ENCODE measurements at places on chromosomes 4 and X. TPM values are rescaled to one million over a fixed set of nuclear protein-coding genes. Genes with fewer than 3 reads are reported as not detected.

GRCh38 chrX:87636533-87636932 is 118.9 kb downstream of the KLHL4 start:
- DNase-seq: no peak
- no peak overlapping the region for H3K4me3 ChIP-seq
- H3K4me1 ChIP-seq: no peaks in the 10 kb centered on the region
- H3K36me3 ChIP-seq: peaks cover 48% of the 10 kb centered on the region

GRCh38 chr4:146105464-146105863 is 70.1 kb upstream of the LSM6 start:
- H3K27ac ChIP-seq: no peak overlapping the region
- no peaks in the 10 kb centered on the region for H3K4me1 ChIP-seq
- DNase-seq: no peak
- no peak overlapping the region for H3K4me3 ChIP-seq
- no peaks in the 10 kb centered on the region for H3K27me3 ChIP-seq

- no peaks in the 10 kb centered on the region for H3K27me3 ChIP-seq
- no peak overlapping the region for H3K4me3 ChIP-seq
- DNase-seq: no peak
- H3K4me1 ChIP-seq: no peaks in the 10 kb centered on the region
- H3K27ac ChIP-seq: no peak overlapping the region
- H3K36me3 ChIP-seq: no peaks in the 10 kb centered on the region
Measured at GRCh38 chrX:101787934-101788333, 128.3 kb upstream of the ARMCX2 start.

DNA sequence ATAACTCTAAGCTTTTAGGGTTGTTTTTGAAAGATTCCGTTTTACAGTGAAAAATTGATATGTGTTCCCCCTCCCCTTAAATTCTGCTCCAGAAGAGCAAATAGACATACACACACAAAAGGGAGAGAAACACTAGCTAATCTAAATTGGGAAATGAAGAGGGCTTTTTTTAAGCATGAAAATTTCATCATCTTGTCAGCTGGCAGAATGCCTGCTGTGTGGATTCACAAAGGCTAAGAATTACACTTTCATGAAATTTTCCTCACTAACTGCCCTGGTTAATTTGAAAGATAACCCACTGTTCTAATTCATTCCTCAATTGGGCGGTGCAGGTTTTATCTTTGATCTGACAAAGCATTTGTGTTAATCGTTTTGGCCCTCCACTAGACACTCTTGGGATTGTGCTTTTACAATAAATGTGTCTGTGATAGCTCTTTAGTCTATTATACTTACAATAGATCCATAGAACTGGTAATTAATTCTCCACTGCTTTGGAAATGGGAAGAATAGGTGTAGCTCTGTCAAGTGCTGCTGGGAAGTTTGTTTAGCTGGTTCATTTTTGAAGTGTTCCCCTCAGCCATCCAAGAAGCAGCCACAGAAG is 152.9 kb downstream of the POLA1 start:
- no peaks in the 10 kb centered on the region for H3K36me3 ChIP-seq
- H3K27me3 ChIP-seq: no peaks in the 10 kb centered on the region
- no peak for DNase-seq
- no peak overlapping the region for H3K4me3 ChIP-seq
- H3K27ac ChIP-seq: no peak overlapping the region

PPBP gene
- total RNA-seq: not detected

TMLHE gene
- total RNA-seq: 11.6 TPM

DNA sequence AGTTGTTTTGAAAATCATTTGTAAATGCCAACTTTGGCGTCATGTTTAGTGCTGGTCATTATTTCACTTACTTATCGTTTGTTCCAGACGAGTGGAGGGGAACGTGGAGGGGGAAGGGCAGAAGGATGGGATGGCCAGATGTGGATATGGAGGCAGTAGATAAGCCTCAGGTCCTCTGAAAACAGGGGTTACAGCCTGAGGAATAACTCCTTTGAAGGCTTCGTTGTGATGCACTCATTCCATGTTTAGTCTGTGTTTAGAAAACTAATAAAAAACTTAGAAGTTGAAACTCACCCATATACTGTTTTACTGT is 1.1 kb downstream of the MOB1B start:
- H3K36me3 ChIP-seq: peaks cover 23% of the 10 kb centered on the region
- H3K4me1 ChIP-seq: peaks cover 36% of the 10 kb centered on the region
- peaks cover 2% of the 10 kb centered on the region for H3K27me3 ChIP-seq

PAGE2B gene
- total RNA-seq: not detected

ATP6AP2 gene
- 85.6 TPM for total RNA-seq

GRCh38 chr4:114615435-114615834 is 16.8 kb downstream of the UGT8 start:
- no peak for DNase-seq
- no peaks in the 10 kb centered on the region for H3K4me1 ChIP-seq
- peaks cover 3% of the 10 kb centered on the region for H3K36me3 ChIP-seq
- no peaks in the 10 kb centered on the region for H3K27me3 ChIP-seq
- H3K27ac ChIP-seq: no peak overlapping the region
